IPS-NIHi11 (cell line): ENCODE measurements at places on chromosomes 12 and 14.
A peak's percentile ranks its signal among the peaks of the same experiment; 100 is the strongest.

GRCh38 chr14:95260537-95261361 is 59.0 kb downstream of the CLMN start:
- no peak for DNase-seq

DNA sequence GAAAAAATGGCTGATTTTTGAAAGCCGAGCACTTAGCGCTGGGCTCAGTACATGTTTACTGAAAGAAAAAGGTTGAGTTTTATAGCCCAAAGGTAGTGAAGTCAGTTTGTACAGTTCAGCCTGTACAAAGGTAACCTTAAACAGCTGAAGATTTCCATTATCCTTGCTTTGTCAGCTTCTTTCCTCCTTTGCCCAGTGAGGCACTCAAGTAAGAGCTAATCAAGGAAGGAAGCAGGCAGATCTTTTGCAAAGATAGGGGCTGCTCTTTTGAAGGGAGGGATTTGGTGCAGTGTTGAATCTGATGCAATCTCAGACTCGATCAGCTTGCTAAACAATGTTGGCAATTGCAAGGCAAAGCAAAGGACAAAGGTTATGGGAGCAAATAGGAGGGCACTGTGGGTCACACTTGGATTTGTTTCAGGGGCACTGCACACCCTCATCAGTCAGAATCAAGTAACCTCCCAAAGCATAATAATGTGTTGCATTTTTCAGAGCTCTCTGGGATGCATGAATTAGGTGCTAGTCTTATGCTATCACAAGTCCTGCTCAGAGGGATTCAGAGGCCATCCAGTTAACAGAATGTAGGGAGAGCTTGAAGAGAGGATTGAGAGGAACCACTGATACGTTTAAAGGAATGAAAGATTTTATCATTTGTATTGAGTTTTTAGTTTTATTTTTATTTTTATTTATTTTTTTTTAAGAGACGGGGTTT is 44.4 kb downstream of the ANO6 start:
- DNase-seq, result peak; percentile 46

DNA sequence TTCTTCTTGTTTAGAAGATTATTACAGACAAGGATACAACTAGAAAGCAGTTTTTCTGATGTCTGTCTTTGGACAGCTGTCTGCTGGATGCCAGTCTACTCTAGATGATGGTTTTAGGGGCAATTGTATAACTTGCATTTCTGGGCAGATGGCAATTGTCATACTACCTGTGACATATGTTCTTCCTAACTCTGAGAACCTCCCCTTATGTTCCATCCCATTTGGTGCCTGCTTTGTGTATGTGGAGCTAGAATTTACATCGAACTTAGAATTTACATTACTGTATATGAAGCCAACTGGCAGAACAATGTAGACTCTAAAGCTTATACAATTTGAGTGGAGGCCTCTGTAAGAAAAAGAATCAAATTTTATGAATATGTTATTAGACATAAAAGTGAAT is 430.2 kb upstream of the SEL1L start:
- no peak for DNase-seq

- DNase-seq, result no peak
Measured at GRCh38 chr14:72771561-72771960, 122.3 kb downstream of the DPF3 start.

DNA sequence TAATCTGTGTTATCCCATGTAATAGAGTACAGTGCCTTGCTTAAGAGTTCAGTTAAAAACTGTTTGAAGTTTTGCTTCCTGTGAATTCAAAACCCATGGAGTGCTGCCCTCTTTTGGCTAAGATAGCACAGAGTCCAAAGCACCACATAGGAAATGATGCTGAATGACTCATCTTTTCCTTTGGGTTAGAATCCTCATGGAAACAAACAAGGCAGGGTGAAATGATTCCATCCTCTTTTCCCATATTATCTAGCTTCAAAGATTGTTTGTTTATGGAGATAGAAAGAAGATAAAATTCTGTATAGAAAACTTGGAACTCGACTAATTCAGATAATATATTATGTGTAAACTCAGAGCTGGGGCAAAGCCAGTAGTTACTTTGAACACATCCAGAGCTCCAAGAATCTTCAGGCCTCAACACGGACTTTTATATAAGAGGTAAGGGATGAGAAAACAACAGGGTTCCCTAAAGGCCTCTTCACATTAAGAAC is 87.4 kb downstream of the OTOGL start:
- DNase-seq, result peak; percentile 60

DNA sequence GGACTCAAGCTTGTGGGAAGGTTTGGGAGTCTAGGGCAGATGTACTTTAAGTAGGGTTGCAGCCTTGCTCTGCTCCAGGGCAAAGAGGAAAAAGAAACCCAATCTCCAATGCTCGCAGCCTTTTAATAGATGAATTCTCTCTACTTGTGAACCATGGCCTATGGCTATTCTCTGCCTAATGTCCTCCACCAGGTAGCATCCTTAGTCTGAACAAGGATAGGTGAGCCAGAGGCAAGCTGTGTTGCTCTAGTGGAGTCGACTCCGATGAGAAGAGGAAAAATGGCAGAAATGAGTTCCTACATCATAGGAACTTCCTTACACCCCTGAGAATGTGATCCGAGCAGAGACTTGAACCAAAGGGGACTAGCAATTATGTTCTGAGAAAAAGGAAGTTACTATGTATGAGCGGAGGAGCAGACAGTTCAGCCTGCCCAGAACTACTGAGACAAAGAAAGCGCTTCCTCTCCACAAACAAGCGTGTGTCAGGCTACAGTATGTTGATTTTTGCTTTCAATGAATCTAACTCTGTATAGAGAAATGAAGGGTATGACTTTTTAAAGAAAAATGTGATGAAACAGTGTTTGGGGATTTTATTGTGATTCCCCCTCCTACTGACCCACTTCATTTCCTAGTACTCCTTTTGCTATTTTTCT is 153.6 kb upstream of the ARID2 start:
- DNase-seq, result no peak

- peak; percentile 82 for DNase-seq
Measured at GRCh38 chr12:9797722-9798619, 29.3 kb upstream of the KLRF1 start.

DNA sequence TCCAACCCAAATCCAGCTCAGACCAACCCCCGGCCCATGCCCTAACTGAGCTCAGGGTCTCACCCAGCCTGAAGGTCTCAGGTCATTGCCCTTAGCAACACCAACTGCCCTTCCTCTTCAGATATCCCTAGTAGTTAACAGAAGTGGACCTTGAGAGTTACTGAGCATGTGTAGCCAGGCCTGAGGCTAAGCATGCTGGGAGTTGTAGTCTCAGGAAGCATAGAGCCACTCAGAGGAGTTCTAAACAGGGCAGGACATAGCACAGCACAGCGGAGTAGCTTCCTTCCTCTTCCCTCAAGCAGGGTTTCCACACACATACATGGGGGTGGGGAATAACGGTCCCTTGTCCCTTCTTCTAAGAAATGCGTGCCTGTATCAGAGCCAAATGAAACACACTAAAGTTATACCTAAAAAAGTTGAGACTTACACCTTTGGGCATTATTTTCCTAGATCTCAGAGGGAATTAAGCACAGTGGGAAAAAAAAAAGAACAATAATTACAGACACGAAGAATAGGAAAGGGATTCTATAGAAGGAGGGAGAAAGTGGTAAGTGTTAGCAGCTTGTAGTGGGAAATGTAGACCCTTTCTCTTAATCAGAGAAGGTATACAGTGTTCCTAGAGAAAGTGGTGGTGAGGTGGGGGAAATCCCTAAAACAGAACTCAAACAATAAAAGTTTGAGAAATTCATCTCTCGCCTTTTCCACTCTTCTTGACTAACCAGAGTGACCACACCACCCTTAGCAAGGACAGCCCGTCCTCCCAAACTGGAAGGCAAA is 4.4 kb downstream of the KMT2D start:
- peak; percentile 79 for DNase-seq
